ENCODE measurements at places on chromosomes 3 and 15.

GRCh38 chr3:119794971-119795612 is 13.2 kb downstream of the NR1I2 start:
- no peak for DNase-seq

DNA sequence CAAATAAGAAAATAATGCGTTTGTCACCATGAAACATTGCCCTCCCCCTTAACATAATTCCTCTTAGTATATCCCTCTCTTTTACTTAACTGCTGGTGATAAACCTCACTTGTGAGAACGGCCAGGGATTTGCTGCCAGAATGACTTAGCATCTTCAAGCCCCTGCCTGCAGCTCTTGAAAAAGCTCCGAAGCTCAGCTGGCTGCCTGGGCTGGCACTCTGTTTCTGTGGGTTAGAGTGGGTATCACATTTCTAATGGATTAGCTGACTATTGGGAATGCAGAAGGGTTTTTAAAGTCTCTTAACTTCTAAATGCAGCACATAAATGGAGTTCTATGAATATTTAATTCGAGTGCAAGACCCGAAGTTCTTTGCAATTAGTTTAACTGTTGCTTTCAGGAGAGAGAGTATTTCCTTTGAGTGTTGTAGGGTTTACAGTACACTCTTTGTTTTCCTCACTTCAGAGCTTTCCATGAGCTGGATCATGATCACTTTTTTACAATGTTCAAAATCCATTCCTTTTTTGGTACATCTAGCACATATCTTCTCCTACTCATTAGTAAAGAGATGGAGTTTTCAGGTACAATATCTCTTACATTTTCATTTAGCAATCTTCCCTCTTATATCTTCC is 124.7 kb upstream of the RBMS3 start:
- DNase-seq, result no peak

DNA sequence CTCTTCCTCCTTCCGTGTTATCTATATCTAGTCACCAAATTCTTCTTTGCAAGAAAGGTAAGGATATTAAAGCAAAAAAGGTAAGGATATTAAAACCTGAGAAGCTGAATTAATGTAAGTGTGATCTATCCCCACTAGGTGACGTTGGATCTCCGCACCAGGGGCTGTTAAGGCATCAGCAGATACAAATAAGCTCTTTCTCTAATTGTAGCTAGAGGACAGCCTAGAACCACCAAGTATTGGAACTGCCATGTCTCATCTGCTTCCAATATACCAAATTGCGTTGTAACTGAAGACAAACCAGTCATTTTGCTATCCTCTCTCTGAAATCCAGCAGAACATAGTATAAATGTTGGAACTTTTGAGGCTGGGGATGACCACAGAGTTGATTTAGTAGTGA is 471.2 kb upstream of the TGFBR2 start:
- no peak for DNase-seq

- DNase-seq, result no peak
Measured at GRCh38 chr15:75653347-75653913, 5.7 kb downstream of the SNX33 start.

GRCh38 chr15:47506329-47507100 is 210.8 kb upstream of the SEMA6D start:
- DNase-seq, result no peak

DNA sequence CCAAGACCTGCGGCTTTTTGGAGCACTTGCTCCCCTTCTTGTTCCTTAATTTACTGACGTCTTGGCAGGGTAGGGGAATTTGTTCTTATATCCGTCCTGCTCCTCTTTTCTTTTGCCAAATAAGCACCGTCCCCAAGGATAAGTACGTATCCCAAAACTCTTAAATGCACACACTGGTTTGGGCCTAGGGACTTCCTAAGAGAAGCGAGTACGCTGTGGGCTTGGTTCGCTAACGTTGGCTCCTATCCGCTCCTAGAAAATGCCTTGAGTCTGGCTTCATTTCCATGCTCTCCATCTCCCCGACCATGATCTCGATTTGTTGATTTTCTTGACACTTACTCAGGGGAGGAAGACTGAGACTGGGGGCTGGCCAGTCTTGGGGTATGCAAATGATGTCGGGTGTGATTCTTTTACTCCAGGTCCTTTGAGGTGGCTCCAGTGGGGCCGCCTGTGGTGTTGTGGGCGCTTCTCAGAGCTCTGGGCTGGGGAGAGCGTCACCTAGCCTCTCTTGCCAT is 1.3 kb downstream of the MYRIP start:
- DNase-seq, result no peak

DNA sequence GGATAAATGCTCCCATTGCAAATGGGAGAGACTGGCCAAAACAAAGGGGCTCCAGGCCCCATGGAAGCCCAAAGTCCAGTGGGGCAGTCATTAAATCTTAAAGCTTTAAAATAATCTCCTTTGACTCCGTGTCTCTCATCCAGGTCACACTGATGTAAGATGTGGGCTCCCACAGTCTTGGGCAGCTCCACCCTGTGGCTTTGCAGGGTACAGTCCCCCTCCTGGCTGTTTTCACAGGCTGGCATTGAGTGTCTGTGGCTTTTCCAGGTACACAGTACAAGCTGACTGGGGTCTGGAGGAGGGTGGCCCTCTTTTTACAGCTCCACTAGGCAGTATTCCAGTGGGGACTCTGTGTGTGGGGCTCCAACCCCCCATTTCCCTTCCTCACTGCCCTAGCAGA is 45.9 kb downstream of the NIPA2 start:
- DNase-seq, result no peak

DNA sequence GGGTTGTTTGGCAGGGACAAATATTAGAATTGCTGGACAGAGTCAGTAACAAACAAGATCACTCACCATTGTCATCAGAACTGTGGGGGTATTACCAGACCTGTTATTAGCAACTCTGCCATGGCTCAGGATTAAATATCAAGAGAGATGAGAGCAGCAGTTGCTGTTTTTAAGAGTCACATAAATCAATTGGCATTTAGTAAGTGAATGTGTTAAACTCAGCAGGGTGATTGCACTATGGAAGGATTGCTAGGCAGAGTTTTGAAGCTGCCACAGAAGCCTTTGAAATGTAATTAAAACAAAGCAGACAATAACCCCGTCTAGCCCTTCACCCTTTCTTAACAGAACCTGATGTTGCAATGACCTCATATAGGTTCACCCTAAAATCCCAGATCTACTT is 238.8 kb downstream of the GAP43 start:
- DNase-seq, result no peak

DNA sequence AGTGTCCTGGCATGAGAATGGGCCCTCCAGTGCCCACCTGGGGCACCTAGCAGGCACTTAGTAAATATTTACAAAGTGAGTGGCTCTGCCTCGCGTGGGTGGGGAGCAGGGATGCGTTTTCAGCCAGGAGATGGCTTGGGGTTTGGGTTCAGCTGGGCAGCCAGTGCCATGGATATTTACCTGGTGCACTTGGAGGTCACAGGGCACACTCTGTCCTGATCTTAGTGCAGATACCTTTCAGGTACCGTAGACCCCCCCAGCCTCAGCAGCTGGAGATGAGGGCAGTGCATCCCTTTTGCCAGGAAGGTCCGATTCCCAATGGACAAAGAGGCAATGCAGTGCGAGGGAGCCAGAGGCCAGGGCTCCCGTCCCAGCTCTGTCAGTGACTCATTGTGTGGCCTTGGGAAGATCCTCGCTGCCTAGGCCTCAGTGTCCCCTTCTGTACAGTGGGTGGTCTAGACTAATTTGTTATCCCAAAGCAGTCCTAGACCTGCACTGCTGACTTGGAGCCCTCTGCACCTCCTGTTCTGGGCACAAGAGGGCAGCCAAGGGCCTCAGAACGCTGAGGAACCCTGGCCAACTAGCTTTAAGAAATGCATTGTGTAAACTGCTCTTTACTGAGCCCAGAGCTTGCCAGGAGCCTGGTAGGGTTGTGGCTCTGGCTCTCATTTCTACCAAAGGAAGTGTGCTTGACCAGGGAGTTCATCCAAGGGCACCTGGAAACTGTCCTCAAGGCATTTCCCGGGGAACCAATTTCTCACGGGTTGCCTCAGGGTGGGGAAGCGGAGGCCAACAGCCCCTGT is 16.0 kb downstream of the HDAC11 start:
- DNase-seq, result peak; percentile 48

- no peak for DNase-seq
Measured at GRCh38 chr3:26963361-26963743, 340.8 kb downstream of the LRRC3B start.

DNA sequence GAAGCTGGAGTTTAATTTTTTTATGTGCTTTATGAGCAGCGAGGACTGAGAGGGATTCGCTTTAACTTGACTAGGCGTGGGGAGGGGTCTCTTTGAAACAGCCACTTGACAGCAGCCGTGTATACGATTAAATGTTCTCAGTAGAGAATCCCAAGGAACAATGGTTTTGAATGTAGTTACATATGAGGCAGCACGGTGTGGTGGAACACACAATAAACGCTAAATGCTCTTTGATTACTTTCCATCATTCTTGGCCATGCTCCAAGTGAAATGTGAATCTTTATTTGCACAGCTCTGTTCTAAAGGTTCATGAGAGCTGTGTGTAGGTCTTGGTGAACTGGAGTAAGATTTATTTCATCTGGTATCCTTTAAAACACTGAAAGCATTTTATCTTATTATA is 251.4 kb upstream of the TGFBR2 start:
- no peak for DNase-seq

DNA sequence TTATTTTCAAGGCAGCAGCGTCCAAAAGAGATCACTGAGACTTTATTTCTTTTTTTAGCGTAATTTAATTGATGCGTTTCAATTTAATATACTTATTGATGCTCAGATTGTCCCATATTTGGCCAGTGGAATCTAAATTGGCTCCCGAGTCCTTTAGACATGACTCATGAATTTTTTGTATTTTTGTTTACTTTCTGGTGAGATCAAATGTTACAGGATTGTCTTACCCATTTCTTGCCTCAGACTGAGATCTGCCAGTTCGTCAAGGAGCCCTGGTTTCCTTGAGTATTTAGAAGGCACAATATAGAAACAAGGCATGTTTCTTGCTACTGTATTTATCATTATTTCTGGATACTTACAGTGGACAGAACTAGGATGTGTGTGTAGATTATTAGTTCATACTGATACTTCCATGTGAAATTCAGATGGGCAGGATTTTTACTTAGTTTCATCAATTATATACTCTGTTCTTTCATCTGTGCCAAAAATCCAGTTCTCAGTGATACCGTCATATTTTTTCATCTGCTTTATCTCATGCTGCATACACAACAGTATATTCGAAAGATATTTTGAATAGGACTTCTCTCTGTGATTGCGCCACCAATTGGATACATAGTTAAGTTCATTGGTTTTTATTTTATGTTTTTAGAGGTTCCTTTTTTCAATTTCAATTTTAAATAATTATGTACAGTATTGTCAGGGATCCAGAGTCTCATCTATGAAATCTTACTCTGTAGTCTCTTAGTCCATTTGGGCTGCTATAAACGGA is 436.9 kb upstream of the C2CD4B start:
- DNase-seq, result no peak

DNA sequence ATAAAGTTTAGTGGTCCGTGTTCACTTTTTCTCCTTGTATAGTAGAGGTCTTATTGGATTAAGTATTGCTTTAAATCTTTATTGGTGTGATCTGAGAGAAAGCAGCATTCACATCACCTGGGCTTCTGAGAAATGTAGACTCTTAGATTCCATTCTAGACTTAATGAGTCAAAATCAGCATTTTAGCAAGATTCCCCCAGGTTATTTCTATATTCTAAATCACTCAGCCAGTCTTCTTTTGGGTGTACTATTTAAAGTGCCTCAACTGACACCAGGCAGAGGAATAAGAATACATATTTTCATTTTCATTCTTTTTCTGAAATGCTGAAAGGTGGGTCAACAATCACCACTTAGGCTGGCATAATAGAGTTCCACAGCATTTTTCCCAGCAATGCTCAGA is 481.7 kb downstream of the TUSC7 start:
- no peak for DNase-seq

DNA sequence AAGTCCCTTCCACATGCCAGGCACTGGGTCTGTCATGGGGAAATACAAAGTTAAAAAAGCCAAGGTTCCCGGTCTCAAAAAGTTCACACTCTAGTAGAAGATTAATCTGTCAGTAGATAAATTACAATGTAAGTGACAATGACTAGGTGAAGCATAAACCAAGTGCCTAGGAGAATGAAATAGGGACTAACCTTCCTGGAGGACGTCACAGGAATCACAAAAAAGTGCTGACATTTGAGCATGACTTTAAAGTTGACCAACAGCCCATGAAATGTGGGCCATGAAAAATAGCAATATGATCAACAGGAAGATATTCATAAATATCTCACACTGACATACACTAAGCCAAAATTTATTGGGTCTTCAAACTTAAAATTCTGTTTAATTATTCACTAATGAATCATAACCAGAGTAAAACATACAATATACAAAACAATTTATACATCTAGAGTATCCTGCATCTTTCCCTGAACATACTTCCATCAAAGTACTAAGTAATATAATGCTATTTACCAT is 20.0 kb downstream of the COPS2 start:
- DNase-seq, result no peak

DNA sequence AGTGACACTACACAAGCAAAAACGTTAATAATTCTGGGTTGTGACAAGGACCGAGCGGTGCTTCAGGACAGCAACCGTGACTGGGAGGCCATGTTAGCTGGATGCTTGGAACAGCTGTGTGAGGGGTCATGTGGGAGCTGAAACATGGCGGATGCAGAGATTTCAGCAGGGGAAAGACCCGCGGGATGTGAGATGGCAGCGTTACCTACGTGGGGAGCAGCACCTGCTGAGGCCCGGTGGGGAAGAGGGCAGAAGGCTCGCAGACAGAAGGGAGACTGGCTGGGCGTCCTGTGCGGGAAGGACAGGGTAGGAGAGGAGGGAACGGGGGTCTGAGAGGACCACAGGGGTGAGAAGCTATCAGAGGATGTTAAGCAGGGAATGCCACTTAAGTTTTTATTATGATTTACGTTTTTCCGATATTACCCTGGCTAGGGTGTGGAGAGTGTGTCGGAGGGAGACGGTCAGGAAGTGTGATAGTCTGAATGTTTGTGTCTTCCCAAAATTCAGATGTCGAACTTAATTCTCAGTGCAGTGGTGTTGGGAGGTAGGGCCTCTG is 228.8 kb upstream of the LYSMD4 start:
- no peak for DNase-seq

GRCh38 chr15:99473981-99474906 is 91.5 kb upstream of the MEF2A start:
- no peak for DNase-seq

- DNase-seq, result no peak
Measured at GRCh38 chr15:67177752-67178151, 76.7 kb downstream of the AAGAB start.

GRCh38 chr3:23438657-23439056 is 235.5 kb downstream of the UBE2E2 start:
- DNase-seq, result no peak

DNA sequence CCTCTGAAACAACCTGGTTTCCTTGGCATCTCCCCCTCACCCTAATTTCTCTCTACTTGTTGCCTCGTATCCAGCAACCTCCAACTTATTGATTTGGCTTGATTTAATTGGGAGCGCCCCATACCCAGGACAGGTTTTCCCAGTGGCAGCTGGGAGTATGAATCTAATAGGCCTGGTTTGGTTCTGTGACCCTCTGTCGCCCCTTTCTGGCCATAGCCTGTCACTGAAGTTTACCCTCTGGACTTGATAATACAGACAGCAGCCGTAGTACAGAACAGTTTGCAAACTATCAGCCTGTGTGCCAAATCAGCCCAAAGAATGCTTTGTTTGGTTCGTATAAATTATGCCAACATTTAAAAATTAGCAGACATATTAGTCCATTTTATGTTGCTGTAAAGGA is 525.1 kb upstream of the GOLIM4 start:
- DNase-seq, result no peak

- DNase-seq, result no peak
Measured at GRCh38 chr3:13197795-13198194, 124.6 kb upstream of the IQSEC1 start.

All from stimulated activated CD8-positive, alpha-beta memory T cell treated with anti-CD3 and anti-CD28 coated beads, Interleukin-4, amount 100 ng/mL, for 1 hour (primary cell).